Right renal cortex interstitium (tissue), 3 donors: ENCODE measurements at places on chromosomes 3 and 15.

- DNase-seq, result no peak
Observed at GRCh38 chr3:179898024-179898423, 138.7 kb downstream of the PEX5L start.

GRCh38 chr3:106688464-106688863 is 688.8 kb upstream of the CCDC54 start:
- no peak for DNase-seq

DNA sequence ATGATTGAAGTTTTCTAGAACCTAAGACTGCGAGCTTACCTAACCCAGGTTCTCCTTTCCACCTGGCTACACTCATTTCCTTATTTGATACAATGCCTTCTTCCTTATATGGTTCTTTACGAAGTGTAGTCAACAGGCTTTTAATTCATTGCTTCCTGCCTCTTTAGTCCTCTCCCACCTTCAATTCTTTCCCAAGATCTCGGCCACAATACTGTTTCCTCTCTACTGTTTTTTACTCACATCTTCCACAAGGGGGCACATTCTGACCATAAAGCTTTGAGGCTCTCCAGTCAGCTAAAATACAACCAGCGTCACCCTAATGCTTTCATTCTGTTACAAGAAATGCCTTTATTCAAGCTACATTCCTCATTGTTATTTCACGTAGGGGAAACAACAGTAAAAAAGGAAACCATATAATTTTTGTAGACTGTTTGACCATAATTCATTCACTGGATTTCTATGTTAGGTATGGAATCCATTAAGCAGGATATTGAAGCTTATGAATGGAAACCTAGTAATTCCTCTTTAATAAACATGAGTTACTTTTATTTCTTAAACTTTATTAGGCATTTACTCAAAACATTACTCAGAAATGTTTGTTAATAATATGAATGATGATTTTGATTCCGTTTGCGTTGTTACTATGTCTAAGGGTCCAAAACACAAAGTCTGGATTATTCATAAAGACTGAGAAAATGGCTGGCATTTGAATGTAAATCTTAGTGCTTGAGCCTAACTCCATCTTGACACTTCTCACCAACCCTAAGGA is 29.5 kb upstream of the VEPH1 start:
- peak; percentile 63 for DNase-seq

GRCh38 chr3:136075218-136075808 is 109.8 kb downstream of the PPP2R3A start:
- peak; percentile 71 for DNase-seq

- peak; percentile 10 for DNase-seq
Observed at GRCh38 chr15:69393831-69394491, 20.2 kb upstream of the KIF23 start.

GRCh38 chr15:31302778-31303725 is 23.6 kb upstream of the KLF13 start:
- DNase-seq, result no peak

GRCh38 chr3:64223791-64224745 is 1.2 kb downstream of the PRICKLE2 start:
- no peak for DNase-seq

DNA sequence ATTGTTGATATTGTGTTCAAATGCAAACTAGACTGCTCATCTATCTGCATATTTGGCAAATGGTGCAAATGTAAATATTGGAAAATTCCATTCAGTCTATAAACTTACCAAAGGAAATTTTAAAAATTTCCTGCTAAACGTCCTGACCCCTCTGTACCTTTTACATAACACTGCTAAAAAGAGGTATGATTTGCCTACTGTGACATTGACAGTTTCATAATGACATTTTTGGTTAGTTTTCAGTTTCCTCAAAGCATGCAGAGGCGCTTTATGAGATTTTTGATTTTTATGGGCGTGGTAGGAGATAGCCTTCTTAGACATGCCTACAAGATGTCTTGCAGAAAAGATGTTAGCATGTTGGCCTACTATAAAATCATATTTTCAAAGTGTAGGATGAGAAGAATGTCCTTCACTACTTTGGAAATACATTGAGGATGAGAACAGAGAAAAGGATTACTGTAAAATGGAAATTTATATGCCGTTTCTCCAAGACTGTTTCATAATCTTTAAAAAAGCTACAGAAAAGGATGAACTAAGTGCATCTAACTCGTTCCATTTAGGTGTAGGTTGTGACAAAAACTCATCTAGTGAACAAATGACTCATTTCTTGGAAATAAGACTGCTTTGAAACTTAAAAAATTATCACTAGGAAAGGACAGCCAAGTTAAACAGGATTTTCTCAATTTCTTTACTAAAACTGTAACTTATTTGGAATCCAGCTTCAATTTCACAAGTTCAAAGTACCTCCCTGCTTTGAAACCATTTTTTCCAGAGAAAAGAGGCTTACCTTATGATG is 14.5 kb upstream of the ISLR start:
- DNase-seq, result no peak

GRCh38 chr3:177465257-177465642 is 268.0 kb upstream of the TBL1XR1 start:
- no peak for DNase-seq

GRCh38 chr15:39756806-39757522 is 25.7 kb downstream of the FSIP1 start:
- peak; percentile 65 for DNase-seq

- DNase-seq, result no peak
Observed at GRCh38 chr3:171846597-171846996, 3.4 kb downstream of the TMEM212 start.

- DNase-seq, result no peak
Observed at GRCh38 chr3:167773584-167773983, 38.1 kb downstream of the SERPINI1 start.

GRCh38 chr3:167559924-167560323 is 86.1 kb upstream of the SERPINI2 start:
- DNase-seq, result no peak

GRCh38 chr3:150446470-150446977 is 38.4 kb downstream of the TSC22D2 start:
- DNase-seq, result no peak

DNA sequence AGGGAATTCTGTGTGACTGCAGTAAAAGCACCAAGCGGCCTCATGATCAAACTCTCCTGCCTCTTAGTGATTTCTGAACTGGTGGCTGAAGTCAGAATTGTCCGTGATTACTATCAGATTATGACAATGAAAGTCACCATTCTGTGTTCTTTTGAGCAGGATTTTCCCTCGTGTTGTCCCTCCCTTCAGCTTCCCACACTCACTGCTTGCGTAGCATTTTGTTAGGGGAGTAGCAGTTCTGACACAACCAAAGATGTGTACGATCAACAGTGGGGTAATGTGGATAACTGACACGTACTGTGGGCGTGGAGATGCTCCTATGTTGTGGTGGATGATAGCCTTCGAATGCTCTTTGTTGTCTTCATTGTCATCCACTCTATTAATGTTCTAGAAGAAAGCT is 67.8 kb upstream of the ICE2 start:
- DNase-seq, result no peak

- no peak for DNase-seq
Observed at GRCh38 chr3:155398046-155398445, 104.6 kb upstream of the STRIT1 start.

GRCh38 chr15:33859992-33860545 is 108.2 kb upstream of the CHRM5 start:
- DNase-seq, result no peak

- DNase-seq, result no peak
Observed at GRCh38 chr3:20999661-21000060, 751.3 kb downstream of the ZNF385D start.

- DNase-seq, result no peak
Observed at GRCh38 chr3:186053954-186054791, 54.7 kb downstream of the ETV5 start.

DNA sequence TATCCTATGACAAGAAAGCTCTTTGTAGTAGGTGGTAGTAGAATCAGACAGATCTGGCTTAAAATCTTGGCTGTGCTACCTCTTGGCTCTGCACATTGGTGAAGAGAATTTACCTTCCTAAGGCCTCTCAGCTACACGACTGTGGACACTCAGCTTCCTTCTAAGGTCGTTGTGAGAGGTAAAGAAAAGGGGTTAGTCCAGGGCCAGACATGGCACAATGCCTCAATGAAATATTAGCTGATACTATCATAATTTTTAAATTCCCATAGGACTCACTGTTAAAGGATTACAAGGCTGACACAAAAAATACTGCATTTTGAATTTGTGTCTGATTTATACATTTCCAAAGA is 80.4 kb downstream of the IGF1R start:
- DNase-seq, result no peak

GRCh38 chr3:7428206-7428718 is 567.3 kb downstream of the GRM7 start:
- DNase-seq, result no peak

- no peak for DNase-seq
Observed at GRCh38 chr3:14808502-14809266, 10.1 kb upstream of the FGD5 start.

- peak; percentile 77 for DNase-seq
Observed at GRCh38 chr3:119322835-119323722, 28.9 kb downstream of the ARHGAP31 start.

DNA sequence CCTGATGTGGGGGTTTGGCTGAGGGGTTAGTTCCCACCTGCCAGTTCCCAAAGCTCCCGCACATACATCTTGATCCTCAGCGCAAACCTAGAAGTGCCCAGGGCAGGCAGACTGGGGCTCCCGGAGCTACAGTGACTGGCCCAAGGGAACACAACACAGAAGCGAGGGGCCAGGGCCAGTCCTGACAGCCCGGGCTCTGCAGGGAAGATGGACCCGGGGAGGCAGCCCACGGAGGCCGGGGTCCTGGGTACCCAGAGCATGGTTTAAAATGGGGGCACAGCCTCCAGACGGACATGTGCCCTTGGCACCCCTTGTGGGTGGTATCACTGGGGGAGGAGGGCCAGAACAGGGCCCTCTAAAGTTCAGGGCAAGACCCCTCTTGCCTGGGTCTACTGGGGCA is 5.1 kb downstream of the CPN2 start:
- DNase-seq, result no peak

DNA sequence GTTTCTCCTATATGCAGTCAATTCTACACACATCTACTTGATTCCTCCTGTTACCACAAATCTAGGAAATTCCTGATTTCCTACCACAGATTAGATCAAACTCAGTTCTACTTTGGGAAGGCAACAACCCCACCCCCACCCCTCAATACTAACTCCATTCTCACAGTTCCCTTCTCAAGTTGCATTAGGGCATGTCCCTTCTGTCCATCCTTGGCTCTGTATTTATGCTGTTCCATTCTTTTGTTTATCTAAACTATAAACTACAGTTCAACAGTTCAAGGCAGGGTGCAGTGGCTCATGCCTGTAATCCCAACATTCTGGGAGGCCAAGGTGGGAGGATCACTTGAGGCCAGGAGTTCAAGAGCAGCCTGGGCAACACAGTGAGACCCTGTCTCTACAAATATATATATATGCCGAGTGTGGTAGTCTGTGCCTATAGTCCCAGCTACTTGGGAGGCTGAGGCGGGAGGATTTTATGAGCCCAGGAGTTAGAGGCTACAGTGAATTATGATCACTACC is 25.2 kb upstream of the IMPDH2 start:
- no peak for DNase-seq

- DNase-seq, result no peak
Observed at GRCh38 chr15:26128611-26129140, 265.5 kb upstream of the ATP10A start.

DNA sequence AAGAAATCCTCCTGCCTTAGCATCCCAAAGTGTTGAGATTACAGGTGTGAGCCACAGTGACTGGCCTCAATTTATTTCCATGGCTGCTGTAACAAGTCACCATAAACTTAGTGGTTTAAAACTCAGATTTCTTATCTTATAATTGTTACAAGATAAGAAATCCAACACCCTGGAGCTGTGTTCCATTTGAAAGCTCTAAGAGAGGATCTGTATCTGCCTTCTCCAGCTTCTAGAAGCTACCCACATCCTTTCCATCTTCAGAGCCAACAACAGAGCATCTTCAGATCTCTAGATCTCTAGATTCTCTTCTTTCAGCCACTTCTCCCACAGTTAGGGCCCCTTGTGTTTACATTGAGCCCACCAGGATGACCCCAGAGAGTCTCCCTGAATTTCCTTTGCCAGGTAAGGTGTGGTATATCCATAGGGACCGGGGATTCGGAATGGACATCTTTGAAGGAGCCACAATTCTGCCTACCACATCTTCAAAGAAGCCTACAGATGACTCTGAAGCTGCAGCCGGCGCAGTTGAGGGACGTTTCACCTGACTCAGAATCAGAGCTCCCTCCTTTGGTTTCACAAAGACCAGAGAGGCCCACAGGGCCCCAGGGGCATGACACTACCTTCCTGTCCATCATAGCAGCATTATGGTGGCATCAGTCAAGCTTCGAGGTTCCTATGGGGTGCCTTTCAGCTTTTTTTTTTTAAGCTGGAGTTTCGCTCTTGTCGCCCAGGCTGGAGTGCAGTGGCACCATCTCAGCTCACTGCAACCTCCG is 87.0 kb upstream of the IGF1R start:
- no peak for DNase-seq

DNA sequence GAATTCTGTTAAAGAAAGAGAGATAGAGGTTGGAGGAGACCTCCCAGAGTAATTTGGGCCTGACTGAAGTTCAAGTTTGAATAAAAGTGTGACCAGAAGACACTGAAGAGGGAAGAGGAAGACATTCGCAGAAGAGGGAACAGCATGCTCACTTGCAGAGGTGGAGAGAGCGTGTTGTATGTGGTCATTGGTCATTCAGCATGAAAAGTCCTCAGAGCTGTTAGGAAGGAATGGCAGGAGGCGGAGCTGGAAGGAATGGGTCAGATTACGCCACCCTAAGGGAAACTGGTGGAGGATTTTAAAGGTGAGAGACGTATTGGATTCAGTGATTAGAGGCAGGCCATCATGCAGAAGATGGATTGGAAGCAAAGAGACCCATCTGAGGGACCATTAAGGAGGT is 41.6 kb downstream of the IQCH start:
- DNase-seq, result no peak

- DNase-seq, result no peak
Observed at GRCh38 chr3:179964890-179965289, 71.8 kb downstream of the PEX5L start.

DNA sequence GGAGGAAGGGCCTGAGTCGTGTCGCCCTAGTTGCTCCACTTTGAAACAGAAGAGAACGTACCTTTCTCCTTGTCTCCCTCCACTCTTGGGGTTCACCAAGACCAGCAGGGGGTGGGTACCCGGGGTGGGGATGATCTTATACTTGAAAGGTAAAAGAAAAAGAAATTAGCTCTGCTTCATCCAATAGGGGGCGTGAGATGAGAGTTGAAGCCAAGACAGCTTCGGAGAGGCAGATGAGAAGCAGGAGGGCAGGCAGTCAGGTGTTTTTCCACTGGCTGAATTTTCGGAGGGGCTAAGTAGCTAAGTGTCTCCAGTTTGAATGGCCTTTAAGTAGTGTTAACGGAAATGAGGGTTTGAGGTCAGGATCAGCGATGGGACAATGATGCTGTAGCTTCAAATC is 100.4 kb downstream of the DGKG start:
- DNase-seq, result no peak
